Cerebellar nuclear complex (tissue), 1 donor: ENCODE measurements at places on chromosomes 1 and 21.

DNA sequence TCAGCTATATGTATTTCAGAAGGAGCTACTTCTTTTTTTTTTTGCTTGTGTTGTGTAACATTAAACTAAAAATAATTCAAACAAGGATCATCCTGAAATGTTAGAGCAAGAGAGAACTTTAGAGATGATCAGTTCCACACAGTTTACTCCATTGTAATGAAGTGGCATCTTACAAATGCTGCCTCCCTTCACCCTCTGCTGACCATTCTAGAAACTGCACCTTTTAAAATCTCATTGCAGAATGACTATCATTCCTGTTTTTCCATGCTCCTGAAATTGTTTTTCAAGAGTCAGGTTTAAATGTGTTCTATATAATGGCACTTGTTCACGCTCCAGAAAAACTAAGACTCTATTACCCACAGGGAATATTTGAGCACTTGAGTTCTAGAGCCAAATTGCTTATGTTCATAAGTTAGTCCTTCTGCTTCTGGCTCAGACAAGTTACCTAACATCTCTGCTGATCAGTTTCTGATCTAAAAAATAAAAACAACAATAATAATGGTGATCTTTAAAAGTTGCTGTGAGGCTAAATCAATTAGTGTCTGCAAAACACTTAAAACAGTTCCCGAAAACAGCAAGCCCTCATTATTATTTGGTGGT lies 21.5 kb upstream of the SLC44A5 start:
- no peak for DNase-seq

DNA sequence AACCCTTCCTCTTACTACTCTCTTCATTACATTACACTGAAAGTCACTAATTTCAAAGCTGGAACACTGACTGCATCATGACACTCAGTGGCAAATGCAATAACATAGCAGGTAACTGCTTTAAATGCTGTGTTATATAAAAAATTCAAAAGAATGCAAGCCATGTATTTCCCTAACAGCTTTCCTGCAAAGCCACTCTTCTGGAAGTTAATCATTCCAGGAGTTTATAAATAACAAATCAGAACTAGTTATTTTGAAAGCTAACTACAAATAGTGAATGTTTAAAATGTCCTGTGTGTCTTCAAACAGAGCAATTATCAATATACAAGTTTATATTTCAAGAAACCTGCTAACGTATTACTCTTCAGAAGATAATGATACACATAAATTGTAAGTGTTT lies 34.5 kb downstream of the DBT start:
- no peak for DNase-seq

GRCh38 chr1:38512789-38513188 lies 346.8 kb downstream of the RRAGC start:
- DNase-seq, result no peak

DNA sequence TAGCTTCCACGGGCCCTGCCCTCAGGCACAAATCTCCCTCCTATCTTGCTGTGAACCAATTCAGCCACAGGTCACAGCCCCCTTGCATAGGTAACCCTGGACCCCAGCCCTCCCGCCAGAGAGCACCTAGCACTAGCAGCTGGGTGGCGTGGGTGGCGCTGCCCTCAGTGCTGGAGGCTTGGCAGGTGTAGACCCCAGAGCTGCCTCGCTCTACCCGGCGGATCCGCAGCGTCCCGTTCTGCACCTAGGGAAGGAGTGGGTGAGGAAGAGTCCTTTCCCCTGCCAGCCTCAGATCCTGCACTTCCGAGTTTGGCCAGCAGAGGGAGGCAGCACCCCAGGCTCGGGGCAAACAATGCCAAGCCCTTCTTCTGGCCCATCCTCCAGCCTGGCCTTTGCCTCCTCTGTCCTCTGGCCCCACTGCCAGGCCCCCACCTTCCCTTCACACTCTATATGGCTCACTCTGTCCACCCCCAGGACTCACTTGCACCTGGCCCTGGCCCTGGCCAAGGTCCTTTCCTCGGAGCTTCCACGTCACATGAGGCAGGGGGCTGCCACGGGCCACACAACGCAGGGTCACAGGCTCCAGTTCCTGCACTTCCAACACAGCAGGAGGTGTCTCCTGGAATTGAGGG lies 9.0 kb downstream of the IGSF9 start:
- no peak for DNase-seq

DNA sequence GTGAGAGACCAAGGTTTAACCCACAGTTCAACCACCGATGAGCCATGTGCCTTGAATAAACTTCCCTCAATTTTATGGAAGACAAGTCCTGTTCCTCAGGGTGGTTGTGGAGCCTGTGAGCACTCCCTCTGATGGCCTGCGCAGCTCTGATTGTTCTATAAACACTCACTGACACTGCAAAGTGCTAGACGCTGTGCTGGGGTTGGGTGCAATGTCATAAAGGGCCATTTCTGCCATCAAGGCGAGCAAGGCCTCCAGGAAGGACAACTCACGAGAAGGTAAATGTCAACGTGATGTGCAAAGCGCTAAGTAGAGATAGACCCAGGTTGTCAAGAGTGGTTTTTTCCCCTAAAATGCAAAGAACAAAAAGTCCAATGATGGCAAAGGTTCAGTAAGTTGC lies 75.7 kb upstream of the SYT6 start:
- DNase-seq, result no peak

GRCh38 chr1:99550198-99550597 lies 95.7 kb upstream of the PALMD start:
- DNase-seq, result no peak

DNA sequence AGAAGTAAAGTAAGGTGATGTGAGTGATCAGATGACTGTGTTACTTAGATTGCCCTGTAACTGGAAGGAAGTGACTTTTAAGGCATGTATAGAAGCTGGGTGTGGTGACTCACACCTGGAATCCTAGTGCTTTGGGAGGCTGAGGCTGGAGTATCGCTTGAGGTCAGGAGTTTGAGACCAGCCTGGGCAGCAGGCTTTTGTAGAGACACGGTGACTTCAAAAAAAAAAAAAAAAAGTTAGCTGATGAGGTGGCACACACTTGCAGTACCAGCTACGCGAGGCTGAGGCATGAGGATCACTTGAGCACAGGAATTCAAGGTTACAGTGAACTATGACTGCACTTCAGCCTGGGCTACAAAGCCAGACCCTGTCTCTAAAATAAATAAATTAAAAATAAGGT lies 2.3 kb upstream of the USP16 start:
- no peak for DNase-seq

- no peak for DNase-seq
Observed at GRCh38 chr1:9744106-9744799, 79.5 kb downstream of the CLSTN1 start.

DNA sequence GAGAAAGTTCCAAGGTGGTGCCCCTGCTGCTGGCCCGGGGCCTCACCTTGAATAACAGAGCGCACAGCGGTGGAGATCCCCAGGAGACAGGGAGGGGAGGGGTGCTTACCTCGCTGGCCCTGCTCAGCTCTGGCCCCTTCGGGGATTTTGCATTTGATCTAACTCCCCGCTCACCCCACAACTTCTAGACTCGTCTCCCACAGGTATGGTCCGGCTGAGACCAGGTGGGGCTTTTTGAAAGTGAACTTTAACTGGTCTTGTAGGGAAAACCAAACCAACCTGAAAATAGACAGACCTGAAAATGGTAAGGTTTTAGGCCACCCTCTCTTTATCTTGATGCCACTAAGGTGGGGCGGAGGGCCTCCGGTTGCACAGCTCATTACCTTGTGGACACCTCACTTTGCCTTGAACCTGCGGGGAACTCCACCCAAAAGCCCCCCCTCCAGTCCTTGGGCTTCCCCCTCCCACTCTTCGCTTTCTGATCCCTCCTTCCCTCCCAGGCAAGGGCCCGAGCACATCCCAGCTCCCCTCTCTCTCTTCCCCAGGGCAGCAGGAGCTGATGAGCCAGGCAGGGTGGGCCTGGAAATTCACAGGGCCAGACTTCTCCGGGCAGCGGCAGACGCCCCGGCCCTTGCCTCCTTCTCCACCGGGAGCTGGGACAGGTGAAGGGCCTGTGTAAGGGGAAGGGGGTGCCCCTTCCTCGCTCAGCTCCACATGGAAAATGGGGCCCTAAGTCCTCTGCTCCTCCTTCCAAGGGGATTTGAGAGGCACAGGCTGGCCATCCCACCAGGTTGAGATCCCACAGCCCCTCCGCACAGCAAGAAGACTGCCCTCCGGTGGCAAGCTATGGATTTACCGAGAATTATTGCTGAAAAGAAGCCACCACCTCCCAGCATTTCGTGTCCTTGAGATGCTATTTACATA lies 16.1 kb downstream of the TNFRSF8 start:
- DNase-seq, result no peak

DNA sequence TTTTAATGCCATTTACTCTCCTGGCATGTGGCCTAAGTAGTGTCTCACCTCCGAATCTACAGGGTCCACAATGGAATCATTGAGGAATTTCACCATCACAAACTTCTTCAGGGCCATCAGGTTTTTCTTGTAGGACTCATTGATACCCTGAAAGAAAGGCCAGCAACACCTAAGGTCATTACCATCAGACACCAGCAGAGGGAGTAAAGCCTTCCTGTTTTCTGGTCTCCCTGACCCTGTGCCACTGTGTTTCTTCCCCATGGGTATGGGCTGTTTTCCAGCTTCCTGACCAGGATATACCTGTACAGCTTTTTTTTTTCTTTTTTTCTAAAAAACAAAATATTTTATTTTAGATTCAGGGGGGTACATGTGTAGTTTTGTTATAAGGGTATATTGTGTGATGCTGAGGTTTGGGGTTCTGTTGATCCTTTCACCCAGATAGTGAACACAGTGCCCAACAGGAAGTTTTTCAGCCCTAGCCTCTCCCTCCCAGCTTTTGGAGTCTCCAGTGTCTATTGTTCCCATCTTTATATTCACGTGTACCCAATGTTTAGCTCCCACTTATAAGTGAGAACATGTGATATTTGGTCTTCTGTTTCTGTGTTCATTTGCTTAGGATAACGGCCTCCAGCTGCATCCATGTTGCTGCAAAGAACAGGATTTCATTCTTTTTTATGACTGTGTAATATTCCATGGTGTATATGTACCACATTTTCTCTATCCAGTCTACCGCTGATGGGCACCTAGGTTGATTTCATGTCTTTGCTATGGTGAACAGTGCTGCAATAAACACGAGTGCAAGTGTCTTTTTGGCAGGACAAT lies 18.3 kb downstream of the PPT1 start:
- no peak for DNase-seq

DNA sequence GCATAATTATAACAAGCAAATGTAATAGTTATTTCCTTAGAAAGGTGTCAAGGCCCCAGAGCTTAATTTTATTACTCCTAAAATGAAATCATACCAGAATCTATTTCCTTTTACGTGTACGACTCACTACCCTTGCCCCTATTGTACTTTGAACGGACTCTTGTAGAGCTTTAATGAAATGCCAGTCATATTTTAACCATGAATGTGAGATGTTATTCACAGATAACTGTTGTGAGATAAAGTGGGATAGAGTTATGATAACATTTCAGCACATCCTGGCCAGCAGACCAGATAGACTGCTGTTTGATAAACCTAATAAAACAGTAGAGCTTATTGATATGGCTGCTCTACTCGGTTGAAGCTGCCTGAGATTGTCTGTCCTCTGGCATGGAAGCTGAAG lies 500.8 kb upstream of the PBX1 start:
- no peak for DNase-seq

DNA sequence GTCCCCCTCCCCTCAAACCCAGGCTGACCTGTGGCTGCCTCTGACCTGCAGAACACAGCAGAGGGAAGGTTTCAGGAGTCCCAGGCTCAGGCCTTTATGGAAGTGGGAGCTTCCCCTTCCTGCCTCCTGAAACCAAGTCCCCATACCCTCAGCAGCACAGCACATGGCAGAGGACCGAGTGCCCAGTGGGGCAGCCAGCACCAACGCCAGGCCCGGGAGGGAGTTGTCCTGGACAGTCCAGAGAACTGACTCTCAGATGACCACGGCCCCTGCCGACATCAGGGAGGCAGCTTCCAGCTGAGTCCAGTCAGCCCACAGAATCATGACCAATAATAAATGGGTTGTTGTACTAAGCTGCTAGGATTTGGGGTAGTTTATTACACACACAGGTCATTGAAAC lies 79.6 kb upstream of the ERG start:
- no peak for DNase-seq

- DNase-seq, result no peak
Observed at GRCh38 chr1:204087181-204087892, 14.4 kb downstream of the SOX13 start.
